ENCODE measurements at places on chromosomes 1 and 21.

DNA sequence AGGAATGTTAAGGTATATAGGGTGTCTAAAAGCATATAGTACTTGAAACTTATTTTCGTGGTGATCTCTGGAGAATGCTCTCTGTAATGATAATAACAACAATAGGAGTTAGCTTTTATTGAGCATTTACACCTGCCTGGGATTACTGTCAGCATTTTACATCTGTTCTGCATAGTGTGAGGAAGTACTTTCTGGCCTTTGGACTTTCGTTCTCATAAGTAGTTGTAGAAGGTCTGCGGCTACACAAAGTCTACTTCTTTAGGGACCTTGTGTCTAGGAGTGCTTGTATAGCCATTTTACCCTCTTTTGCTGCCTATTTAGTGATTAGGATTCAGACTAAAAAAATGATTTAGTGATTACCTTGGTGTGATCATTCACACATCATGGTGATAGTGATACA, 103.6 kb upstream of the GPR52 start:
- DNase-seq, result no peak

GRCh38 chr1:233865902-233866301, 38.6 kb upstream of the SLC35F3 start:
- DNase-seq, result no peak

DNA sequence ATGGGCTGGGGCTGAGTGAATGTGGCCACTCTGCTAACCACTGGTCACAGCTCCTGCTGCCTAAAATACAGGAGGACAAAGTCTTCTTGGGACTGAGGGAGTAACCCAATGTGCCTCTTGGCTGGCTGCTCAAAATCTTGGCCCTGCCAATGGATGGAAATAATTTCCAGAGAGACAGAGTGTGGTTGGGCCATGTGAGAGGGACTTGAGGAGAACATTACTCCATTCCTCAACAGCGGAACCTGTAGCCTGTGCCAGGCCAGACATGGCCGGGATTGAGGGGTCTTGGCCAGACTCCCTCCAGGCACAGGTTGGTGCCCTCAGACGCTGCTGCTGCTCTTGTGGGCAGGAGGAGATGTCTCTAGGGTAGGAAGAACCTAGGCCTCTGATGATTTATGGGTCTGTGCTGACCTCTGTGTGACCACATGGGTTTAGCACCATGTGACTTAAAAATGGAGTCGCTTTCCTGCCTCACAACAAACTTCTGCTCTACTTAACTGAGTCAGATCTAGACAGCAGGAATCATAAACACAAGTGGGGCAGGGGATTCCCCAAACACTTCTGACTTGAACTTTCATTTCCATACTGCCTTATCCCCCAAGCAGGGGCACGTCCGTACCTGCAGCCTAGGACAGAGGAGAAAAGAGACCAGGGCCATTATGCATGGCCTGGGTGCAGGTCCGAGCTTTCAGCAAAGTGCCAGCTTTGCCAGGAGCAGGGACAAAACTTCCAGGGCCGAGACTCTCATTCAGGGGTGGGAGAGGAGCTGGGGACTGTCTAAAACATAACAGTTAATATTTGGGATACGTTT, 79.2 kb downstream of the CD34 start:
- DNase-seq, result no peak

GRCh38 chr1:175080030-175080429, 12.4 kb downstream of the TNN start:
- no peak for DNase-seq

DNA sequence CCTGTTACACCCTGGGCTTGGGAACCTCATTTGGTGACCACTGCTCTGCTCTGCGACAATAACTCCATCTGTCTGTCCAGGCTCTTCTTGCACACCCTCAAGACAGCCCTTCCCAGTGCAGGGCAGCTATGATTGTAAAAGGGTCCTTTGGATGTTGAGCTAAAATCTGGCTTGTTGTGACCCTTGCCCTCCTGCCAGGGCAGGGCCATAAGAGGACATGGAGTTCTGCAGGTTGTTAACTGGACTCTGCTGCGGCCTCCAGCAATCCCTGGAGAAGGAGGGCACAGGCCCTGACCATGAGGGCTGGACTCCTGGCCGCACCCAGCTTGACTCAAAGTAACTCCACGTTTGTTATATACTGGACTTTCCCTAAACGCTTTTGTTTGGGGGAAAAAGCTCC, 41.2 kb downstream of the DHCR24 start:
- DNase-seq, result no peak

- peak; percentile 87 for DNase-seq
Observed at GRCh38 chr21:9837946-9838737, 683.2 kb upstream of the TPTE start.

Measured in NCI-H82 (cell line).